ENCODE measurements at places on chromosomes 13 and 19.

- DNase-seq, result peak; percentile 98
These were observed 7.0 kb downstream of the HIF3A start for GRCh38 chr19:46303691-46304397.

DNA sequence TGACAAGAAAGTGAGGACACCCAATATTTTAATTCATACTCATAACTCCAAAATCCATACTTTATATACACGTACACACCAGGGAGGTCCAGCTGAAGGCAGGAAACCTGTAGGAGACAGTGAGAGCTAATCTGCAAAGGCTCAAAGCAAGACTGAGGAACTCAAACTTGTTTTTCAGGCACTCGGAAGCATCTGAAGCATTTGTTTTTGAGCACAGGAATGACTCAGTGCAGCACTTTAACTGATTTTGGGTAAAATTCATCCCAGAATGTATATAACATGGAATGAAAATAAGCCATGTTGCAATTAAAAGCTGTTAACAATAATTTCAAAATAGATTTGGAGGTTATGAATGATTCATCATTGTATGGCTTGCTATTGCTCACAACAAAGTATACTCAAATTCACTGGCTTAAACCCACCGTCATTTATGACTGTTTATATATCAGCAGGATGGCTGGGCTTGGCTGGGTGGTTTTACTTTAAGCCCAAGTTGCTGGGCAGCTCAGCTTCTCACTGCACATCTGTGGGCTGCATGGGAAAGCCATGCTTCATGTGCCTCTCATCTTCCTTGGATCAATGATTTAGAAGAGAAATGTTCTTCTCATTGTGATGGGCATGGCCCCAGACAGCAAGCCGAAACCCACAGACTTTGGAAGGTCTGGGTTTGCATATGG, 177.0 kb downstream of the RFC3 start:
- no peak for DNase-seq

DNA sequence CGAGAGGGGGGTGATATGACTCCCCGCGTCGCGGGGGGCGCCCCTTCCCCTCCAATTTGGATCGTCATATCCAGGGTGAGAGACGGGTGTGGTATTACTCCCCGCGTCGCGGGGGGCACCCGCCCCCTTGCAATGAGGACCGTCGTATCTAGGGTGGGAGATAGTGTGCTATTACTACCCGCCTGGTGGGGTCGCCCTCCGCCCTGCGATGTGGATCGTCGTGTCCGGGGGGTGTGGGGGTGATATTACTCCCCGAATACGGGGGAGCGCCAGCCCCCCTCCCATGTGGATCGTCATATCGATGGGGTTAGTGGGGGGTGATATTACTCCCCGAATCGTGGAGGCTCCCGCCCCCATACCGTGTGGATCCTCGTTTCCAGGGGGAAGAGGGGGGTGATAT, 29.2 kb upstream of the RGCC start:
- DNase-seq, result no peak

GRCh38 chr13:36919833-36920615, at the start of gene SMAD9:
Gene SMAD9, minus strand, starts transcription at chr13:36920238. Its CDS starts 40,549 bp downstream, at chr13:36879689.
- peak; percentile 34 for DNase-seq

- no peak for DNase-seq
These were observed 24.2 kb upstream of the C13orf46 start for GRCh38 chr13:113997845-113998751.

Data from small intestine (tissue), 16 donors.